ENCODE measurements at places on chromosomes 11 and 22. TPM values are rescaled to one million over a fixed set of nuclear protein-coding genes. Genes with fewer than 3 reads are reported as not detected.
A peak's percentile ranks its signal among the peaks of the same experiment; 100 is the strongest.

GRCh38 chr11:129960216-129961214, 42.1 kb downstream of the PRDM10 start:
- DNase-seq: peak; percentile 87

DNA sequence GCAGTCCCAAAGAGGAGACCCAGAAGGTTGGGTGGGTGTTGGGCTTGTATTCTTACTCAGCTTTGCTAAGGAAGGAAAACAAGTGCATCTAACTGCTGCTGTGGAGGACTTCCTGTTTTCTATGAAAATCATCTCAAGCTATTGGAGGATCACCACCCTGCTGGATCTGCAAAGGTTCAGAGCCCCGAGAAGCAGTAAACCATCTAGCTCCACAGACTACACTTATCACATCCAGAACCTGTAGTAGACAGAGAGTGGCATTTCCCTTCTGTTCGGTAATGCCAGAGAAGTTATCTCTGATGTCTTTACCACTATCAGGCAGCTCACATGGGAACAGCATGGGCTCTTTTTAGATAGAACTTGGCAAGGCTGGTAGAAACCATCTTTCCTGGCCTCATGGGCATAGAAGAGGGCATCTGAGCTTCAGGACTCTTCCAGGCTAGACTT, 21.7 kb downstream of the KCNJ1 start:
- no peak for DNase-seq

- DNase-seq: peak; percentile 92
Observed at GRCh38 chr22:37228106-37229011, 15.7 kb downstream of the RAC2 start.

- peak; percentile 25 for DNase-seq
Observed at GRCh38 chr22:36765943-36766450, 9.9 kb downstream of the IFT27 start.

DNA sequence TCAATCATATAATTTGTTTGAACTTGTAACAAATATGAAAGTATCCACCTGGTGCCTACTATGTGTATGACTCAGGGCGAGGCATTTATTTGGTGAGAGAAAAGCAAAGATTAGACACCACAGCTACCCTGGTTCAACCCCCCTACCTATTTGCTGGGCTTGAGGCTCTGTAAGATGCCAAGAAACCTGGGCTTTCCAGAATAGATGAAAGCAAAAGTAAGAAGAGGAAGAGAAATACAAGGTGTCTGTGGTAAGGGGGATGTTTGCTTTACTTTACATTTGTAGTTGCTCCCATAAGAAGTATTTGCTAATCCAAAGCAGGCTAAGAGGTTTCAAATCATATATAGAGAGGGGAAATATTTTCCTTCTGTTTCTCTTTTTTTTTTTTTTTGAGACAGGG, 61.7 kb downstream of the DDI1 start:
- no peak for DNase-seq

- no peak for DNase-seq
Observed at GRCh38 chr11:117062498-117062897, 35.7 kb downstream of the SIK3 start.

DNA sequence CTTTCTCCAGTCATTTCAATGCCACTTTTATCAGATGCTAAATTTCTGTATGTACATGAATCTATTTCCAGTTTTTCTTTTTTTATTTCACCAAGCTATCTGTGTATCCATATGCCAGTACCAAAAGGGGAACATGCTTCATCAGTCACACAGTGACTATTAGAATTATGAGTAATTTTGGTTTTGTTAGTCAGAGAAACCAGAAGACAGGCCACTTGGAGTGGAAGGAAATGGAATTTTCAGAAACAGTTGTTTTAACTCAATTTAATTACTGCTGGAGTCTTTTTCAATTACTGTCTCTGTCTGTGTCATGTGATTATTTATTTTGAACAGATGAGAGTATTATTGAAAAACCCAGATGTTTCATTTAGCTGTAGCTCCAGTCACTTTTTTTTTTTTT, 84.6 kb upstream of the ANO3 start:
- DNase-seq: peak; percentile 32

- DNase-seq: peak; percentile 47
Observed at GRCh38 chr11:396511-396947, 2.5 kb downstream of the PKP3 start.

GLYATL1 gene
- total RNA-seq: 1.3 TPM

APOA4 gene
- total RNA-seq: not detected

KRTAP5-5 gene
- total RNA-seq: not detected

Data from RPMI7951 (cell line).